ENCODE measurements at places on chromosomes 1 and 21.

GRCh38 chr1:8816831-8817411 is 519 bp downstream of the RERE start:
- no peak for DNase-seq

- no peak for DNase-seq
These were observed 1.6 kb downstream of the PBX1 start for GRCh38 chr1:164560556-164560955.

- DNase-seq, result no peak
These were observed 11.7 kb downstream of the TNFRSF18 start for GRCh38 chr1:1194723-1195122.

DNA sequence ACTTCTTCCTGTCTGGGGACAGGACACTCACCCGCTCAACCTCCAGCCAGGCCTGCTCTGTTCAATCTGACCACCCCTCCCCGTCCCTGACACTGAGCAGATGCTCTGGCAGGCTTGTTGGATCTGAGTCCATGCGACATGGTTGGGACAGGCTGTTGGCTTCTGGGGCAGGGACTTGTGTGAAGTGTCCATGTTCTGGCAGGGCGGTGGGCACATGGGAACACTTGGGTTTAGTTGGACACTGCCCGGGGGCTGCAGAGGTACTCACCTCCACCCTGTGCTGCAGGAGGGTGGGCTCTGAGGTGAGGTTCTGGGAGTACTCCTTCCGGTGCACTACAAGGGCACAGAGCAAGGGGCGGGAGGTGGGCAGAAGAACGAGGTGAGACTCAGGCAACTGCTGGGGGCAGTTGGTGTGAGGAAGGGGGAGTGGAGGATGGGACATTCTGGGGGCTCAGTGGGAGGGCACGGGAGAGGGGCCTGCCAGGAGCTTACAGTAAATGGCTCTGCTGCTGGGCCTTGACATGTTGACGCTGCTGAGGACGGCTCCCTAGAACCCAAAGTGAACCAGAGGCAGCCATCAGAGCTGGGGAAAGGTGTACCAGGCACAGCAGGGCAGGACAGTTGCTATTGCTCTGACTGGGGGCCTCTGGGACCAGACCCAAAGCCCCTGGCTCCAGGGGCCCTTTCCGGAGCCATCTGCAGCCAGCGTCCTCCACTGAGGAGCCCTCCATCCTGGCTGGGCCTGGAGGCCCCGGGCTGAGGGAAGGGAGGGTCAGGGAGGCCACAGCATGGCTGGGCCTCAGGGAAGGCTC is 2.3 kb downstream of the EPS8L3 start:
- no peak for DNase-seq

GRCh38 chr1:219113261-219113660 is 60.4 kb upstream of the LYPLAL1 start:
- no peak for DNase-seq

DNA sequence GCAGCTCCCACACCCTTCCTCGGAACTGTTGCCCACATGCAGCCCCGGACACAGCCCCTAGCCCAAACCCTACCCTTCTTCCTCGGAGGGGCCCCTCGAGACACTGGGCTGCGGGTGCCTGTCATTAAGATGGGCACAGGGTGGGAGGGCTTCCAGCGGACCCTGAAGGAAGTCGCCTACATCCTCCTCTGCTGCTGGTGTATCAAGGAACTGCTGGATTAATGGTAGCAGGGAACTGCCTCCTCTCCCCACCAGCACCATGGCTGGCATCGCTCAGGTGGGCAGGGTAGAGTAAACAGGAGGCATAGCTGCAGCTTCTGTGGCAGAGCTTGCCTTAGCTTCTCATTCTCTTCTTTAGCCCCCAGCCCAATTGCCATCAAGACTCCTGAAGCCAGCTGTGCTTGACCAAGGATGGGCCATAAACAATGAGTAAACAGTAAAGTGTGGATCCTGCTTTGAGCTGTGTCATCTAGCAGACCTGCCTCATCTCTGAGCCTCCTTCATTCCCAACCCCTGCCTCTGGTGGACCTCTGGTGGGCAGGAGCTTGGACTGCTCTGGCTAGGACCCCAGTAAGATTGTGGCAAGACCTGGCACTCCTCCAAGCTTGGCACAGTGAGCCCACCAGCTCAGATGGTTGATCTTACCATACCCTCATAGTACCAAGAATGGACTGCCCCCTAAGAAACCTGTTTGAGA is at the start of gene LENEP:
Gene LENEP (plus strand): TSS at position 15 of the 697 bp plus-strand sequence. CDS start 22 bp downstream, at position 37.
- DNase-seq, result no peak

DNA sequence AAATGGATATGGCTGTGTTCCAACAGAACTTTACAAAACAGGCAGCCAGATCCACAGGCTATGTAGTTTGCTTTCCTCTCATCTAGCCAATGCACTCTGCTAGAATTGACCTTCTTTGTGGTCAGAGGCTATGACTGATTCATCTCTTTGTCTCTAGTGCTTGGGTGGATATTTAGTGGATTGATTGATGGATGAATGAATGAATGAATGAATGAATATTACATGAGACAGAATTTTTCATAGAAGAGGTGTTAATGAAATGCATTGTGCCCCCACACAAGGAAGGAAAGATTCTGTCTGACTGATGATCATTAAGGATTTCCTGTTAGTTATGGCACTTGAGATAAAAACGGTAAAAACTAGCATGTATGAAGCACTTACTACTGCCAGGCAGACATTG is 50.5 kb upstream of the ZYG11A start:
- no peak for DNase-seq

DNA sequence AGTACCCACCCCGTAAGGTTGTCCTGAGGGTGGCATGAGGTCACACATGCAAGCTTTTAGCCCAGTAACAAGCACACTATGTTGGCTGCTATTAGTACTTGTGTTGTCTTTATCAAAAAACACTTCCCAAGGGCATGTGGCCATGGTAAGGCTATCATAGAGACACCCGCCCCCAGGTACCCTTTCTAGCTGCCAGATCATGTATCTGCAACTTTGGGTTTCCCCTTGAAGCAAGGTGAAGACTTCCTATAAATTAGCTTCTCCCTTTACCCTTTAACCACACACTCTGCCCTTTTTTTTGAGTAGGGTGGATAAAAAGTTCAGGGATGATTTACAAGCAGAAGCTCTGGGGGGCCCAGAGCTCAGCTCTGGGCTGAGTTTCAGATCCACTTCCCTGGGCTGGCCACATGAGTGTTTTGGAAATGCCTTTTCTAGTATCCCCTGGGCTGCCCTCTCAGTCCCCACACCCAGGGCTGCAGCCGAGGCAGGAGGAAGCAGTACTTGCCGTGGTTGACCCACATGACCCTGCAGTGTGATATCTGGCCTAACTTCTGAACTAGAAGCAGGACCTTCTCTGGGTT is 2.0 kb downstream of the ZDHHC18 start:
- DNase-seq, result no peak

DNA sequence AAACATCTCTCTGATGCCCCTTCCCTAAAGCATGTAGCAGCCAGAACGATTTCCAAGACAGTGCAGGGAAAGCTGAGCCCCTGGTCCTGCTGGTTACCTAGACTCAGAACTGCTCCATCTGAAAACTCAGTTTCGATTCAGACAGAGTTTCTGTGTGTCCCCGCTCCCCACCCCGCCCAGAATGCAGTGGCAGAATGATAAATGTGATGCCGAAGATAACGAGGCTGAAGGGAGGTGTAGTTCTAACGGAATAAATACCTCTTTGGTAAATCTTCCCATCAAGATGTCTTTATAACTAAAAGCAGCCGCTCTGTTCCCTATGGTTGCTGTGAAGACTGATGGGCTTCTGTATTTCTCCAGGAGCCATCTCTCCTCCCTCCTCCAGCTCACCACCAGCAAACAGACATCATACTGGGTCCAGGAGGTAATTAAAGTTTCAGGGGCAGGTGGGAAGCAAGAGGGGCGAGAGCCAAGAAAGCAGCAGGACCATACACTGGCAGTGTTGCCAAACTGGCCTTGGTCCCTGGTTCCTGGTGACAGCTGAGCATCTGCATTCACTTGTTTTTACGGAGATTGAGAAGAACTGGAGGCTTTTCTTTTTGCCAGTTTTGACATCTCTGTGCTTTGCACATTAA is 76.9 kb downstream of the DDX20 start:
- no peak for DNase-seq

- no peak for DNase-seq
These were observed 54.9 kb downstream of the LTN1 start for GRCh38 chr21:28937737-28938136.

DNA sequence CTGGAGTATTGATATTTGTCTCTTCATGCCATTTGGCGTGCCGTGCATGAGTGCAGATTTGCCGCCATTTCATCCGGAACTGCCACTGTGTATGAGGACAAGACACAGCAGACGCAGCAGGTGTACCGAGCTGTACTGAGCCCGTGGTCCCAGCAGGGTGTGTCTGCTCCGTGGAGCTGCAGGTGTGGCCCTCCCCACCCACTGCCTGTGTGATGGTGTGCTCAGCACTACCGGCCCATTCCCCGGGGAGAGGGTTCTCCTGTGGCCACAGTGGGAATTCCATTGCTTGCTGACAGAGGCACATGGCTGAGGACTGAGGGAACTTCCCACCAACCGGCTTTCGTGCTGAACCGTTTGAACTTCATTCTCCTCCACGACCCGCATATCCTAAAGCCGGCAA is 34.3 kb upstream of the COL6A1 start:
- DNase-seq, result no peak

GRCh38 chr1:57672346-57673140 is 248.7 kb upstream of the DAB1 start:
- DNase-seq, result no peak

GRCh38 chr21:35226328-35226727 is 177.2 kb upstream of the RUNX1 start:
- no peak for DNase-seq

DNA sequence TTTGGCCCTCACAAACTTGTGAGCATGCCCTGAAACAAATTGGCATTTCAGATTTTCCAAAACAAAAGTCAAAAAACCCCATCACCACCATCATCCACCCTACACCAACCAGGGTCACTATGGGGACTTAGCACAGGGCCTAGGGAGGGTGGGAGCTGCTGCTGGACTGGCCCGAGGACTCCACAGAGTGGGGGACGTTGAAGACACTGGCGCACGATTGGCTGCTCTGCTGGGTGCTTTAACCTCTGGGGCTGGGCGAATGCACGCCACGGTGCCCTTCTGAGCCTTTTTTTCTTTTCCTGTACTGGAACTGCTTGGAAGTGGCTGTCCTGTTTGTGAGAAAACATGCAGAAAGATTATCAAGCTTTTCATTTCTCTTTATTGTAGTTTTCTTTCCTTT is 92.8 kb downstream of the CD247 start:
- DNase-seq, result no peak

Data from SIG-M5 (cell line).